Activated T-cell treated with anti-CD3 and anti-CD28 coated beads, Interleukin-2, amount 50 U/mL, for 48 hours (primary cell): ENCODE measurements at places on chromosomes 4 and X.

GRCh38 chr4:186105647-186106321 lies 1.3 kb downstream of the FAM149A start:
- no peak for DNase-seq

GRCh38 chrX:64975491-64975890 lies 759 bp downstream of the ZC4H2 start:
- DNase-seq = peak; percentile 35

DNA sequence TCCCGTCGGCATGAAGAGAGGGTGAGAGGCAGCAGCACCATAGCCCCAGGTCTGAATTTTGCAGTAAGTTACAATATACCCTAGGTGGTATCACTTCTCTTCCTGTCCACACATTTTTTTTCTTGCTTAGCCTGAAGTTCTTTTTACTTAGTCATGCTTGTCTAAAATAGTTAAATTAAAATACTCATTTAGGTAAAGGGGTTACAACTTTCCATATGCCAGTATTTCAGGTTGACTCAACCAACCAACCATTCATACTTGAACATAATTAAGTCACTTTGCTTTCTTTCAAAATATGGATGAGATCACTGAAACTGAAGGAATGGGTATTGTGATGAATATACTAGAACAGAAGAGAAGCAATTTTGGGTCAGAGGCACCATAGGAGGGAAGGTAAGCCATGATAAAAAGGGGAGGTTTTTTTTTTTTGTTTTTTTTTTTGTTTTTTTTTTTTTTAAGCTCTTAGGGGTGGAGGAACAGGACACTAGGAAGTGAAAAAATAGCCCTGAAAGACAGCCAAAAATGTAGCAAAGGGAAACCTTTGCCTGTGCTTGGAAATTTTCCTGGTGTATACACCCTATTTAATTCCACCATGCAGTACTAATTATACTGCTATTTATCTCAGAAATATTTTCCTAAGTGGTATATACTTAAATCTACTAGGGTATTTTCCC lies 41.8 kb downstream of the RPS6KA3 start:
- no peak for DNase-seq

DNA sequence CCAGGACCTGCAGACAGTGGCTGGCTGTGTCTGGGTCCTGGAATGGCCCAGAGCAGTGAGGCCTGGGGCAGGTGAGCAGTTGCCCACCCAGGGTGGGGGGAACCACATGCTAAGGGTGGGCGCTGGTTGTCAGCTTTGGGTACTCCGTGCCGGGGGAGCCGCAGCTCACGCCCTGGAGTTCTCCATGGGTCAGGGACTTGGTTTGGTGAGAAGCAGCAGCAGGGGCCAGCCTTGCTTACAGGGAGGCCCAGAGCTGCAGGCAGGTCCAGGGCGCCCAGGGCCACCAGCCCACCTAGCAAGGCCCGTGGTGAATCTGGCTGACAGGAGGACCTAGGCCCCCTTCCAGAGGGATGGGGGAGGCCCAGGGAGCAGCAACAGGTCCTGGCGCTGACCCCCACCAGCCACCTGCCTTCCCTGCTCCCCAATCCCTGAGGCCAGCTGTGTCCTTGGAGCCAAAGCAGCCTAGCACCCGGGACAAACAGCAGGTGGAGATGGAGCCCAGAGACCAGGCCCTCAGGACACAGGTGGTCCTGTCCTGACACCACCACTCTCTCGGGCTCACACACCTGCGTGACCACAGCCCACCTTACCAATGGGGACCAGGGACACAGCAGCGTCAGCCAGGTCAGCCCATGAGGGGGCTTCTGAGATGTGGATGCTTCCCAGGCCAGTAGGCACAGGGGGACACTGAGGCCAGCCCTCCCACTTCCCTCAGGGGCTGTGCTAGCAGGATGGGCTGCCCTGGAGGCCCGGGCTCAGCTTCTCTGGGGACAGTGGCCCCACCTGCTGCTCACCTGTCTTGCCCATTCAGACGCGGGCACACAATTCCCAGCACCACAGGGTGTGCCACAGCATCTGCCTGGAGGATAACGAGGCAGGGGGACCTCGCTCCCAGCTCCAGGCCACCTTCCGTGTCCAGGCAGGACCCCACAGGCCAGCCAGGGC lies 3.5 kb downstream of the MXD4 start:
- peak; percentile 10 for DNase-seq

GRCh38 chrX:35622040-35622439 lies 176.1 kb upstream of the MAGEB16 start:
- DNase-seq = no peak

DNA sequence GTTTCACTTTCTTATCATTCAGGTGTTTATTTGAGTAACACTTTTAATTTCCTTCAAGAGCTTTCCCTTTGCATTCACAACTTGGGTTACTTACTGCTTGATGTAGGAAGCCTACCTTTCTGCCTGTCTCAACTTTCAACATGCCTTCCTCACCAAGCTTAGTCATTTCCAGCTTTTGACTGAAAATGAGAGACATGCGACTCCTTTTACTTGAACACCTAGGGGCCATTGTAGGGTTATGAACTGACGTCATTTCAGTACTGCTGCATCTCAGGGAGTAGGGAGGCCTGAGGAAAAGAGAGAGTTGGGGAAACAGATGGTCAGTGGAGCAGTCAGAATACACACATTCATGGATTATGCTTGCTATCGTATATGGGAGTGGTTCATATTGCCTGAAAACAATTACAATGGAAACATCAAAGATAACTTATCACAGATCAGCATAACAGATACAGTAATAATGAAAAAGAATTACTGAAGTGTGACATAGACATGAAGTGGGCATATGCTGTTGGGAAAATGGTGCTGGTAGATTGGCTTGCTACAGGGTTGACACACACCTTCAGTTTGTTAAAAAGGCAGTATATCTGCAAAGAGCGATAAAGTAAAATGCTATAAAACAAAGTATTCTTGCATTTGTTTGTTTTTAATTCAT lies 25.7 kb downstream of the USP53 start:
- DNase-seq = peak; percentile 34

GRCh38 chrX:152992115-152992514 lies 1.8 kb downstream of the PNMA5 start:
- DNase-seq = no peak

DNA sequence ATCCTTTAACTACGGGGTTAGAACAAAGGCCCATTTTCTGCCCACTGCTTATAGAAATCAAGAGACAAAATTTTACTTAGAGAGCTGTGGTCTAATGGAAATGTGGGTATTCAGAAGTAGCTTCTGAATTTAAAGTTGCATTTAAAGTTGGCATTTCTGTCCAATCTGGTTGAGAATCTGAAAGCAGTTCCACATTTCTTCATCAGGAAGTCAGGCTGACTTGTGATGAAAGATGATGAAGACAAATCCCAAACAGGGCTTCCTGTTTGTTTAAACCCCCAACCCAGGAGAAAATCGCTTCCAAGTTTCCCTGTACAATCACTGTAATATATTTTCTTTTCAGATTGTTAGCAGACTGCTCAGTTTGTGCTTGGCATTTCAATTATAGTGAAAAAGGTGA lies 345.3 kb downstream of the SPRY1 start:
- DNase-seq = no peak

DNA sequence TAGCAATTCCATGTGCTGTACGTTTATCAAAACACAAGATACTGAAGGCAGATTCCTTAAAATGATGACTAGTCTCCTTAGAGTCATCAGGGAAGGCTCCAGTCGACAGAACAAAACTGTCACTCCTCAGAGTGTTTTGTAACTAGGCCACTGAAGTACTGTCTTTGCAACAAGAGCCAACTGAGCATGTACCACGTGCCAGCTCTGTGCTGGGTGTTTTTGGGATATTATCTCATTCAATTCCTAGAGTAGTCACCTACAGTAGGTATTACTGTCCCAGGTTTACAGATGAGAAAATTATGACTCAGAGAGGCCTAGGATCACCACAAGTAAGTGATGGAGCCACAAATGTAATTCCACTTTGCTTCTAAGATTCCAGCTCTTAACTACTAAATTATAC lies 18.3 kb upstream of the NUP54 start:
- no peak for DNase-seq

DNA sequence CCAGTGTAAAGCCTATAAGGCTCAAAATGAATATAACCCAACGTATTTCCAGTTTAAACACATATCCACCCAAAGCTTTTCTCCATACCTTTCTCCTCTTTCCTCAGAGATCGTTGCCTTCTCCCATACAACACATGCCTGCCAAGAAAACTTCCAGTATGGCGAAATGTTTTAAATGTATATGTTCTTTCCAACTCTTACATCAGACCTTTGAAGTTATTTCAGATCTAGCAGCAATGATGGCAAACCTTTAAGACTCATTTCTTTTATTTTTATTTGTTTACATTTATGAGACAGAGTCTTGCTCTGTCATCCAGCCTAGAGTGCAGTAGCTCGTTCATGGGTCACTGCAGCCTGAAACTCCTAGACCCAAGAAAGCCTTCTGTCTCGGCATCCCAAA lies 265.4 kb downstream of the BMPR1B start:
- no peak for DNase-seq

DNA sequence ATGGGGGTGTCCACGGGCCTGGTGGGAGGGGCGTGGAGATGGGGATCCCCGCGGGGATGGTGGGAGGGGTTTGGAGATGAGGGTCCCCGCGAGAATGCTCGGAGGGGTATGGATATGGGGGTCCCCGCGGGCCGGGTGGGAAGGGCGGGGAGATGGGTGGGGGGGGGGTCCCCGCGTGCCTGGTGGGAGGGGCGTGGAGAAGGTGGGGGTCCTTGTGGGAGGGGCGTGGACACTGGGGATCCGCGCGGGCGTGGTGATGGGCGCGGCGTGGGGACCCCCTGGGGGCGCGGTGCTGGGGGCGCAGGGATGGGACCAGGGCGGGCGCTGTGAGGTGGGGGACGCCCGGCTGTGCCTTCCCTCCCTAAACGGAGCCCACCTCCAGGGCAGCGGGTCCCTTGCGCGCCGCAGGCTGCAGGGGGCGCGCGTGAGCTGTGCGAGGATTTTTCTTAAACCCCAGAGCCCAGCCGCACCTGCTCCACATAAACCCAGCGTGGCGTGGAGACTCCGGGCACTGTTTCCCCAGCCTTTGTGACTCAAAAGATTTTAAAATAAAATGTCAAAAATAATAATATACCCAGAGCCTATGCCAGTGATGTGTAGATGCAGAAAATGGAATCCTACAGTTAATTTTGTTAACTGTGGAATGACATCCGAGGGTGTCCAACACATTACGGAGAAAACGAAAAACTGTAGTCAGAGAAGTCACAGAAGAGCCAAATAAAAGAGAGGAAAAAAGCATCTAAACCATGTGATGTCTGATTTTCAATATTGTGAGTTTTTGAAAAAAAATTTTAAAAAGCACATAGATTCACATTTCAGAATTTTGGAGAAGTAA lies 1.5 kb upstream of the ASMTL start:
- peak; percentile 98 for DNase-seq
